ENCODE measurements at places on chromosomes 11 and 22.
A peak's percentile ranks its signal among the peaks of the same experiment; 100 is the strongest.

DNA sequence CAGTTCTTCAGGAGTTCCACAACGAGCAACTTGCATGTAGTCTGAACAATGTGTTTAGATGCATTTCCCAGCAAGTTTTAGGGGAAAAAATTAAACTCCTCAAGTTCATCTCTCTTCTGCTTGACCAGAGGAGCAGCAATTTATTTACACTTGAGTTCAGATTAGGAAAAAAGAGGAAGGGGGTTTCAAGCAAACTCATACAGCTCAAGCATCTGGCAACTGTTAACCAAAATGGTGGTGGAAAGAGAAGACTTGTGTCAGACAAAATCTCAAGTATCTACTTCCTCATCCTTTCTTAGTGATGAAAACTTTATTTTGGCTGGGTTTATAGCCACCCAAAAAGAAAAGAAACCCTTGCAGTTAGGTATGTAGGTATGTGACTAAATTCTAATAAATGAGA, 29.1 kb upstream of the PICALM start:
- DNase-seq, result no peak

DNA sequence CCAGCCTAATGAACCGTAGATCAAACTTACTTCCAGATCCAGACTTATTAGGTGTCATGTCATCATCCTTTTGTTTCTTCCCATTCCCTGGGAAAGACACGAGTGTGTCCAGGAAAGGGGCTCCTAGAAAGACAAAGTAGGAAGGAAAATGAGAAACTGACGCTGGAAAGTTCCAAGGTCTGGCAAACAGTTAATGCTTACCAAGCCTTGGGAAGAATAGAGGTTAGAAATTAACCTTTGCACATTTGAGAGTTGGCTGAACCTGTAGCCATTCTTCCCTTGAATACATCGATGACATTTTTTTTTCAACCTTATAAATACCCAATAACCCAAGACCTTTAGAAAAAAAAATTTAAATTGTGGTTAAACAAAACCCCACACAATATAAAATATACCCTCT, 77.3 kb downstream of the TRAF6 start:
- no peak for DNase-seq

GRCh38 chr22:35450824-35451569, 51.1 kb downstream of the MCM5 start:
- DNase-seq, result no peak

DNA sequence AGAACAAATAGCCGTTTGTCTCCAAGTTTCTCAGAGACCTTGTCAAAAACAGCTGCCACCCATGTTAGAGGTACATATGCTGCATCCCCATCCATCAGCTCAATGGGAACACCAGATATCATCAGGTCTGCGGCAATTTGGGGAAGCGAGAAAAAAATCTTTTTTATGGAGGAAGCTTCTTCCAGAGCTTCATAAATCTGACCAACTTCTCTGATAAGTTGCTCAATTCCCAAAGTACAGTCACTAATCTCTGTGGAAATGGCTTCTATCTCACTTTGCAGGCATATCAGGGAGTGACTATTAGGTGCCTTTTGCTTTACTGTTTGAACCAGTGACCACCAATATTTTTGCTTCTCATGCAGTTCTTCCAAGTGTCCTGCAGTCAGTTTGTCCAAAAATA, 34.3 kb upstream of the MRPL17 start:
- no peak for DNase-seq

GRCh38 chr11:91825777-91826176, 398.8 kb upstream of the FAT3 start:
- no peak for DNase-seq

- DNase-seq, result no peak
Observed at GRCh38 chr22:44330744-44331660, 18.3 kb upstream of the SHISAL1 start.

GRCh38 chr11:2912498-2912897, 16.7 kb downstream of the PHLDA2 start:
- no peak for DNase-seq

DNA sequence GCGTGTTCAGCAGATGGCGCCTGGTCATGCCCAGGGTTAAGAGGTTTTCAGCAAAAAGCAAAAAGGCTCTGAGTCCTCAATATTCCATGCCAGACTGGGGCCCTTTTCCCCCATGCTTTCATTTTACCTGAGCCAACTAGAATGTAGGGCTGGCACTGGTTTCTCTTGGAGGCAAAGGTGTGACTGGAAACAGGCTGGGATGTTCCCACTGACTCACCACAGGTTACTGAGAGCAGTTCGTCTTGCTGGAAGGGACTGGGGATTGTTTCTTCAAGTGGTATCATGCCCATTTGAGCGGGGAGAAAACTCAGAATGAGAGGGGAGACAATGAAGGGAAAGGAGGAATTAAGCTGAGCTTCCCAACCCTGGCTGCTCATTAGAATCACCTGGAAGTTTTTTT, 243.9 kb downstream of the TENM4 start:
- no peak for DNase-seq

- no peak for DNase-seq
Observed at GRCh38 chr11:1774886-1775285, 11.2 kb upstream of the CTSD start.

DNA sequence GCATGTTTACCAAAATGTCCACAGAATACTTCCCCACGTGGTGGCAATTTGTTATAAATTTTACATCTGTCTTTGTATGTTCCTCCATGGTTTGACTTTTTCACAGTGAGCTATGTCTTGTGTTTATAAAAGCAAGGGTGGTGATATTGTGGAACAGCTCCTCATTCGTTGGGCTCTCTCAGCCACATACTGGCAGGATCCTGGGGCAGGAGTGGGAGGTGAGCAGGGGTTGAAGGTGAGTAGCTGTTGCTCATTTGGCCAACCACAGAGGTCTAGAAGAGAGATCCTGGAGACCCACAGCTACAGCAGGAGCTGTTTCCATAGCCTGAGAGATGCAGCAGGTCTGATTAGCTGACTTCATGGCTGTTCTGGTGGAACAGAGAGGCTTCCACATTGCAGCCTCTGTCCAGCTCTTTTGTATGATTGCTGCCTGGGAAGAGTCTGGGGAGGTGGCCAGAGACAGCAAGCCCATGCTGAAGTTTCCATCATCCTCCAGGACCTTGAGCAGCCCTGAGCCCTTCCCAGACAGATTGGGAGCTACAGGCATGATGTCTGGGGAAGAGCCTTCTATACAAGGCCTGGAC, 128.1 kb downstream of the LDLRAD3 start:
- DNase-seq, result no peak

- DNase-seq, result no peak
Observed at GRCh38 chr22:32052936-32053791, 10.1 kb downstream of the SLC5A1 start.

DNA sequence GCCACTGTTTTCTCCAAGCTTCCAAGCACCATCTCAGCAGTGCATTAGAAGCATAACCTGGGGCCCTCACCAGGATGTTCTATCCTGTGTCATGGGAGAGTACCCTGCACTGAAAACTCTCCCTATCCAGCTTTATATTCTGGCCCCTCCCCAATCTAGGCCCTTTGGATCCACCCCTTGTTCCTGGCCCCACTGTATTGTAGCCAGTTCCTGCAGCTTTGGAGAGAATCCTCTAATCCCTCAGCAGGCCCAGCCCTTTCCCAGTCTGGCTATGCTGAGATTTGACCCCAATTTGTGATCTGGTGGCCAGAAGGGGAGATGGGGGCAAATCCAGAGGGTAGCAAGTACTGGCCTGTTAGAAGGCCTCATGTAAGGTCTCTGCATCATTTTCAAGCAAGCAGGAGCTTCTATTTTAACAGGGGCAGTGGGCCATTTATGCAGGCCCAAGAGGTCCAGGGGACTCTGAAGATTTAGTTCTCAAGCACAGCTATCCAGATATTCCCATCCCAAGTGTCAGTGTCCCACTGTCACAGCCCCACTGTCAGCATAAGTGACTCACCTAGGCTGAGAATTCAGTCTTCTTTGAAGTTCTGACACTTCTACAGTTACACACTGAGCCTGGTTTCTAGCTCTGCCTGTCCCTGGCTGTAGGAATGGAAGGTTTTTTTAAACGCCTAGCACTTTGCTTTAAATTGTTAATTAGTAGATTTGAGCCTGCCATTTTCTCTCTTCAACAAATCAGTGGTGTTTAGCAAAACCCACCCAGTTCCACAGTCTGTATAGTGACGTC, 589.5 kb upstream of the CADM1 start:
- DNase-seq, result no peak

DNA sequence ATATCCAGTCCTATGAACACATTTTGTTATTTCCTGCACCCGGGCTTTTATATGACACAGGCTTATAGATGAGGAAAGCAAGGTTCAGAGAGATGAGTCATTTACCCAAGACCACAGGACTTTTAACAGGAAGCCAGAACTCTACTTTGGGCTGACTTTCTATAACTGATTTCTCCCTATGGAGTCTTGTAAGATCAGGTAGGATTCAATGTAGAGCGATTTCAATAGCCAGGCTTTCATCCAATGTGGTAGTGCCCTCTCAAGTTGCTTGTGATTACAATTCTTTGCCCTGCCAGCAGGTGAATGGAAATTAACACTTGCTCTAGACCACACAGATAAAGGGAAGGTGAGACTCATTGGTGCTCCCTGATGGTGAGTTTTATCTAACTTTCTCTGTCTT, 378.3 kb downstream of the INSC start:
- DNase-seq, result no peak

GRCh38 chr11:83034673-83035014, 37.1 kb downstream of the RAB30 start:
- DNase-seq, result no peak

DNA sequence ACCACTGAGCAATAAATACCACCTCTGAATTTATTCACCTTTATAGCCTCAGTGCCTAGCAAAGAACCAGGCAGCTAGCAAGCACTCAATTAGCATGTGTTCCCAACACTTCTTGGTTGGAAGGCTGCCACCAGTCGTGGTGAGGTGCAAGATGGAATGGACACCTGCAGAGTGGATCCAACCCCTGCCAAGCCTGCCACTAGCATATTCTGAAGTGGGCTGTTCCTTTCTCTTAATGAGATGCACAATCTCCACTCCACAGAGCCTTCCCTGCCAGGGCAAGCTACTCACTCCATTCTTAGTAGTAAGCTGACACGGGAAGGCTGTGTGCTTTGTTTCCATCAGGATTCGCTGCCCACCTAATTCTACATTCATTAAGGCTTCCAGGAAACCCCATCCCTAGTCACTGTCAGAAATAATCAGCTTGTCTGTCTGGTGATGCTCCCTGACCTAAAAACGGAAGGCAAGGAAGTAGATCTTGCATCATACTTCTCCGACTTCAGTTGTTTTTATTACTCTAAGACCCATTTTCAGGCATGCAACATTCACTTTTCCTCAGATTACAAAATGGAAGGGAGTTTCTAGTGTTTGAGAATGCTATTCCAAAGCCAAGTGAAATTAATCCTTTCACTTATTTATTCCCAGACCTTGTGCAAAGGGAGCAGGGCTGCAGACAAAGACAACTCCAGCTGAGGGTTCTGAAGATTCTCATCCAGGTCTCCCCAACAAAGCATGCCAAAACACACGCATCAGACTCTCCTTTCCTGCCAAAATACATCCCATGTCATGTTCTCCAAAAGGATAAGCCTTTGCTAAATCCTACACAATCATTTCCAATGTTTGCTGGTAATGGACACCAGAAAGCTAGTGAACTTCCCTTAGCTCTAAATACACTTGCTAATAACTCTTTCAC, 128.0 kb downstream of the TENM4 start:
- DNase-seq, result peak; percentile 8

DNA sequence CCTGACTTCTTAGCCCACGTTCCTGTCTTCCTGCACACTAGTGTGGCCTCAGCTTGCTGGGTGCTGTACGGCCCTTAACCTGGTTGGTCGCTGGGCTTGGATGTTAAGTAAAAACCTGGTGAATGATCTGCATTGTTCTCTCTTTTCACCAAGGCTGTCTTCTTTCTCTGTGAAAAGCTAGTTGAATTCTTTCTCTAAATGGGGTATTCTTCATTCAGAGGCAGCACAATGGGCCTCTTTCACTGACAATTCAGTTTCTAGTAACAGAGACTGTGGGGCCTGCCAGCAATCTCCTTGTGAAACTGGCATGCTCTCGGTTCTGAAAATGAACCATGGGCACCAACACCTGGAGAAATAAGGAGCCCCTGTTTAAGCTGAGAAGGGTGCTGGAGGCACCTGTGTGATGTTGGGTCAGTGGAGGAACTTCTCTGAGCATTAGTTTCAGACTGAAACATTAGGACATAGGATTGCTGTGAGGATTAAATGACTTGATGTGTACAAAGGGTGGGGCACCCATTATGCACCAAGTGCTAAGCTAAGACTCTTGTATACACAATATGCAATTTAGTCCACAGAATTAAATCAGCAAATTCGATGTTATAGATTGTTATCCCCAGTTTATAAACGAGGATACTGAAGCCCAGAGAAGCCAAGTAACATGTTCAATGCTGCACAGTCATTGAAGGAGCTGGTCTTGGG, 33.1 kb upstream of the ELF5 start:
- no peak for DNase-seq

GRCh38 chr22:25149014-25149413, 50.6 kb upstream of the CRYBB3 start:
- no peak for DNase-seq

GRCh38 chr11:26483108-26483507, 89.0 kb downstream of the MUC15 start:
- no peak for DNase-seq

- DNase-seq, result no peak
Observed at GRCh38 chr11:70352100-70352499, 46.2 kb upstream of the CTTN start.

DNA sequence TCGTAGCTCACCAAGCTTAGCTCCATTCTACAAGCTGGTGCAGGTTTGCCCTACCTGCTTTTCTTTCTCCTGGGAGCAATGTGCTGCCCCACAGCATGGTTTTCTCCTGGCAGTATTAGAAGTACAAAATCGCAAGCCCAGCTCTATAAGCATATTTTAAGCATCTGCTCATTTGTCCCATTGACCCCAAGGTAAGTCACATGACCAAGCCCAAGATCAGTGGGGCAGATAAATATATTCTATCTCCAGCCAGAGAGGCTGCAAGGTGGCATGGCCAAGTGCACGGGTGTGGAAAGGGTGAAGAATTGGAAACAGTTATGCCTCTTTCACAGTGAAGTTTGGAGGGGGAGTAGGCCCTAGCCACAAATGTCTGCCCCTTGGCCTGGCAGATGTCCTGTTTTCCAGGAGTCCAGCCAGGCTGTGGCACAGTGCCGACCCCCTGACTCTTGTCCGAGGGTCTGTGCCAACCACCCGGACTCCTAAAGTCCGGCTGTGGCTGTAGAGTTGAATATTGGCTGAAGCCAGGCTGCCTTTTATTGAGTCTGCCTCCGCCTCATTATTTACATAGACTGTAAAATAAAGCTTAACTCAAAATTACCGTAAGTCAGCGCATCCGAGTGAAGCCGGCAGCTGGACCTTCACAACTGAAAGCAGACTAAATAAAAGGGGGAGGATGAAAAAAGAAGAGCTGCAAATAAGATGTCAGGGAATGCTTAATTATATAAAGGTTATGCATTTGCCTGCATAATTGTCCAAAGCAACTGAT, 165.7 kb downstream of the COMMD9 start:
- DNase-seq, result no peak

- DNase-seq, result no peak
Observed at GRCh38 chr22:25497716-25498115, 66.8 kb upstream of the GRK3 start.

- DNase-seq, result no peak
Observed at GRCh38 chr11:115221461-115222069, 282.6 kb downstream of the CADM1 start.

Measured in hypothalamus (tissue), 51 donors.